T-helper 1 cell (primary cell): ENCODE measurements at places on chromosomes 11 and 22.
A peak's percentile ranks its signal among the peaks of the same experiment; 100 is the strongest.

DNA sequence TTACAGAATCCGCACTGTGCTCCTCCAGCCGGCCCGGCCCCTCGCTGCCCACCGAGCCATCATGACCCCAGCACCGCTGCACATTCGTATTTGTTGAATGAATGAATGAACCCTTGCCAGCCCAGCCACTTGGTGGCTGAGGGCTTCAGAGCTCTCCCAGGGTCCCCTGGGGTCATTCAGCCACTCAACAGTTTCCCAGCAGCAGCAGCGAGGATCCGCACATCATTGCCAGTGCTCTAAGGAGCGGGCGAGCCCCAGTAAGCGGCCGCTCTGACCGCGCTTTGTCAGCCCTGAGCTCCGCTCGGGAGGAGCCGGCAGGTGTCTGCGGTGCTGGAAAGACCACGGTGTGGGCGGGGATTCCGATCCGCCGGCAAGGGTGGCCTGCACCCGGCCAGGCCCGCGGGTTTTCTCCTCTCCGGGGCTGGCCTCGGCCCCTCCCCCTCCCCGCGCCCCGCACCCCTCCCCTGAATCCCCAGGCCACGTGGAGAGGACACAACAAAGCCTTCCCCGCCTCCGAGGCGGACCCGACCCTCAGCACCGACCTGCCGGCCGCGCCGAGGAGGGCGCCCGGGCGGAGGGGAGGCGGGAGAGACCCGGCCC is 563 bp downstream of the BID start:
- peak; percentile 61 for DNase-seq

GRCh38 chr11:727281-727701 is 20.0 kb upstream of the TALDO1 start:
- DNase-seq, result no peak

DNA sequence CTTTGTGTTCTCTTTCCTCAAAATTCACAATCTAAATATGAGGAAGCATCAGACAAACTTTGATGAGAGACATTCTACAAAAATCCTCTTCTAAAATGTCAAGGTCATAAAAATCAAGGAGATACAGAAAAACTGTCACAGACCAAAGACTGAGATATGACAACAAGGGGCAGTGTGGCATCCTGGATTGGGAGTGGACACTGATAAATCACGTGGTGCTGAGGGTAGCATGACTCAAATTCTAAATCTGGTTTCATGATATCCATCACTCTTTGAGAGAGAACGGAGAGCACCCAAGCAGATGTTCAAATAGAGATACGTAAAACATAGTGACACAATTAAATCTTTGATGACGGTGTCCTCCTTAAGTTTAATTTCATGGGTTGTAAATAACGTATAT is 13.0 kb upstream of the CARD18 start:
- no peak for DNase-seq

- no peak for DNase-seq
These were observed 265.4 kb downstream of the MIAT start for GRCh38 chr22:26922806-26923205.

DNA sequence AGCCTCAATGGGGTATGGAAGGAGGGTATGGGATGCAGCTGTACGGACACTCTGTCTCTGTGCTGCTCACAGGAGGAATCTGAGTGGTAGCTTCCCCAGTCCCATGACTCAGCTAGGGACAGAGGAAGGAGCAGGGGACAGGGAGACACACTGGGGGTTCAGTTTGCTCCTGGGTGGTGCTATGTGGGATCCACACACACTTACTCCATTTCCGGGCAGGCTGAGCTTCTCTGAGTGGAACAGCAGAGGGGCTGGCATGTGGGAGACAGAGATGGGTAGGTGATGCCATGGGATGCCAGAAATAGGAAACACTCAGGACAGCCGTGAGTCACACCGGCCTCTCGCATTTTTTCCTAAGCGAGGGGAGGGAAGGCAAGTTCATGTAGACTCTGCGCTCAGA is 59.2 kb upstream of the KIRREL3 start:
- no peak for DNase-seq

GRCh38 chr11:63888170-63889086 is 28.5 kb downstream of the RCOR2 start:
- DNase-seq, result peak; percentile 55

- no peak for DNase-seq
These were observed 123.1 kb downstream of the ARHGAP42 start for GRCh38 chr11:100810146-100810545.

GRCh38 chr11:30329150-30329940 is 6.4 kb downstream of the ARL14EP start:
- DNase-seq, result peak; percentile 23
